ENCODE measurements at places on chromosomes 5 and 9.

GRCh38 chr5:6861667-6862066 is 148.4 kb downstream of the TENT4A start:
- no peak for DNase-seq

- no peak for DNase-seq
These were observed 36.7 kb downstream of the ZNF618 start for GRCh38 chr9:113912816-113913215.

DNA sequence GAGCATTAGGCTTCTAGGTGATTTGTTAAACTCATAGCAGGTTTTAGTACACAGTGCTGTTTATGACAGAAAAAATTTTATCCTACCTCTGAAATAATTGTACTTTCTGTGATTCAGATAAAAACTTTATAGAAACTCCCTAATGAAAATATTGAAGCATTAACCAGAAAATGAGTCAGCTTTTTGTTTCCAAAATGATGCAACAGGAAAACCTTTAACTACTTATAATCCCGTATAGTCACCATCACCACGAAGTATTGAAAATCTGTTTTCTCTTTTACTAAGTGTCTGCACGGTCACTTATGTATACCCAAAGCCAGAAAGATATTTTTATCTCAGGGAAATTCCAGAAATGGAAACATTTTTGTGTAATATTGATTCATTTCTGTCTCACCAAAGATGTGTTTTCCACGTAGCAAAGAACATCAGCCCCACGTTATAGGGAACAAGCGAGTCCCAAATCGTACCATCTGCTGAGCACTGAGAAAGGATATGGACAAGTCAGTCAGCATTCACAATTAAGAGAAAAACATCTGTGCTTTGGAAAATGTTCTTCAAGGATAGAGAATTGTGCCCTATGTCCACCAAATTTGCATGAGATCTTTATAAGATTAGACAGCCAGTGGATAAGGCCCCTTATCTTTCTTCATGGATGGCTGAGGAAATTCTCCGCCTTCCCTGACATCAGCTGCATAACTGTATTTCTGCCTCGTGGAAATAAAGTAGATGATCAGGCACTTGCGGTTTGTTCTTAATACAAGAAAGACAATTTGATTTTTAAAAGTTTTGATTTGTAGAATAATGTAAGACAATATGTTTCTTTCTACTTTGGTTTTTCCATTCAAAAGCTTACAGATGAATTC is 41.9 kb downstream of the TNFAIP8 start:
- no peak for DNase-seq

- no peak for DNase-seq
These were observed 176.1 kb upstream of the CDH12 start for GRCh38 chr5:23029290-23029689.

- no peak for DNase-seq
These were observed 334.4 kb upstream of the ACTBL2 start for GRCh38 chr5:57817001-57817453.

GRCh38 chr5:14316471-14316870 is 173.3 kb downstream of the TRIO start:
- no peak for DNase-seq

GRCh38 chr5:168227001-168227400 is 64.4 kb upstream of the WWC1 start:
- DNase-seq: no peak

GRCh38 chr5:1107167-1108022 is 4.5 kb downstream of the SLC12A7 start:
- no peak for DNase-seq

DNA sequence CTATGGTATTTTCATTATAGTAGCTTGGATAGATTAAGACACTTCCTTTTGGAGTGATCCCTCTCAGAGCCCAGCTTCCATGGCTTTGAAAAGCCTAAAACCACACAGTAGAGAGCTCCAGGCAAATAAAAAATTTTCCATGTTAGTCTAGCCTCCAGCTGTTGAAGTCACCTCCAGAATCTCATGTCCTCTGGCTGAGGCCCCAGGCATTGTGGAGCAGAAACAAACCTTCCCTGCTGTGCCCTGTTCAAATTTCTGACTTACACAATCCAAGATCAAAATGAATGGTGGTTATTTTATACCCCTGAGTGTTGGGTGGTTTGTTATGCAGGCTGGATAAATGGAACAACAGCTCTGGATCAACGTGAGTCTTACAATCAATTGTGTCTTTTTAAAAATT is 203.9 kb downstream of the ICE1 start:
- no peak for DNase-seq

DNA sequence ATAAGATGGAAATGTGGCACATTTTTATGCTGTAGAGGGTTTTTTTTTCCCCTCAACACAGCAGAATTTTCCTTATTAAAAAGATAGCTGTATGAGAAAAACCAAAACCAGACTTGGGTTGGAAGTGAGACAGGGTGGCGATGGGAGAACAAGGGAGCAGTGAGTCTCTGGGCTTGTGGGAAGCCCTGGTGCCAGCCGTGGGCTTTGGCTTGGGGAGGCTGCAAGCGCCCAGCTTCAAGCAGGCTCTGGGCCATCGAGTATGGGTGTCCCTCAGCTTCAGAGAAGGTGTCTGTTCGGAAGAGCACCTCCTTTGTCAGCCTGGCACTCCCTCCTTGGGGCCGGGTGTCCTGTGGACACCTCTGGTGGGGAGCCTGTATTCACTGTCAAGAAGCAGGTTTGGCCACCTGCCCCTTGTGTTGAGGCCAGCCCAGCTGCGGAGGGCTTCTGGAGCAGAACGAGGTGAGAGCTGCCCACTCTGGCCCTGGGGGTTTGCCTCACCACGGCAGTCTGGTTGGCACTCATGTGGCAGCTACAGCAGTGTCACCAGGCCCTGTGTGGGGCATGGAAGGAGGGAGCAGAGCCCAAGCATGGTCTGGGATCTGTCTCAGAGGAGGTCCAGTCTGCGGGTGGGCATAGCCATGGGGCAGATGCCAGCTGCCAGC is 37.6 kb upstream of the ANGPTL2 start:
- DNase-seq: no peak

All from non-pigmented ciliary epithelial cell (primary cell).